Cardiac muscle cell (in vitro differentiated cells and primary cell): ENCODE measurements at places on chromosomes 11 and 22.

GRCh38 chr11:94771951-94772350 is 3.8 kb downstream of the AMOTL1 start:
- H3K36me3 ChIP-seq, result no peaks in the 10 kb centered on the region
- no peak overlapping the region for H3K27ac ChIP-seq
- no peak for DNase-seq
- no peak overlapping the region for H3K4me3 ChIP-seq
- H3K4me1 ChIP-seq, result no peaks in the 10 kb centered on the region
- H3K27me3 ChIP-seq, result peaks cover 47% of the 10 kb centered on the region

- H3K4me1 ChIP-seq, result peaks cover 29% of the 10 kb centered on the region
- H3K27ac ChIP-seq, result peak overlapping the region; percentile 85
- H3K4me3 ChIP-seq, result peak overlapping the region; percentile 90
- no peaks in the 10 kb centered on the region for H3K36me3 ChIP-seq
Observed at GRCh38 chr22:21866833-21867527, 465 bp downstream of the MAPK1 start.

- no peaks in the 10 kb centered on the region for H3K4me1 ChIP-seq
- H3K27me3 ChIP-seq, result no peaks in the 10 kb centered on the region
- H3K4me3 ChIP-seq, result no peak overlapping the region
- no peak overlapping the region for H3K27ac ChIP-seq
- H3K36me3 ChIP-seq, result no peaks in the 10 kb centered on the region
Observed at GRCh38 chr11:123976770-123977560, 616 bp downstream of the OR10S1 start.

DNA sequence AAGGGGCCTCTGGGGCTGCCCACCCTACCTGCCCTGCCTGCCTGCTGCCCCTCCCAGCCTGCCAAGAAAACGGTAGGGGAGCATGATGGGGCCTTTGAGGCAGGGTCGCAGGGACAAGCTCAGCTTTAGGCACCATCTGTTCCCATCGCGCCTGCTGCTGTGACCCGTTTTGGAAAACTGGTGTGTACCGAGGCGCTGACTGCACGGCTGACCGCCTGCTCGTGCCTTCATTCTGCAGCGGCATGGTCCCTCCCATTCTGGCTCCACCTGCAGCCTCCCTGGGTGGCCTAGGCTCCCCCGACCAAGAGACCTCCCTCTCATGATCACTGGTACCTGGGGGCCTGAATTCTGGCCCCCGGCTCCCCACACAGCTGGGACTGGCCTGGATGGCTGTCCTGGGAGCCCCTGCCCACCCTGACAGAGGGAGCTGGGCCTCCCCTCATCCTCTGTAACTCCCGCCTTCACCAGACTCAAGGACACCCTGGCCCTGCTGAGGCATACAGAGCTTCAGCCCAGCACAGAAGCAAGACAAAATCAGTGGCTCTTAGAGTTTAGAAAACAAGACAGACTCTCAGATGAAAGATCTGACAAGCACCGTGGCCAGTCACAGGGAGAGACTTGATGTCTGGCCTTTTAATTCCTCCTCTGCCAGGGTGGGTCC is 6.5 kb upstream of the MYRF start:
- H3K27me3 ChIP-seq, result no peaks in the 10 kb centered on the region
- H3K36me3 ChIP-seq, result no peaks in the 10 kb centered on the region
- DNase-seq, result no peak
- H3K4me1 ChIP-seq, result peaks cover 8% of the 10 kb centered on the region

DNA sequence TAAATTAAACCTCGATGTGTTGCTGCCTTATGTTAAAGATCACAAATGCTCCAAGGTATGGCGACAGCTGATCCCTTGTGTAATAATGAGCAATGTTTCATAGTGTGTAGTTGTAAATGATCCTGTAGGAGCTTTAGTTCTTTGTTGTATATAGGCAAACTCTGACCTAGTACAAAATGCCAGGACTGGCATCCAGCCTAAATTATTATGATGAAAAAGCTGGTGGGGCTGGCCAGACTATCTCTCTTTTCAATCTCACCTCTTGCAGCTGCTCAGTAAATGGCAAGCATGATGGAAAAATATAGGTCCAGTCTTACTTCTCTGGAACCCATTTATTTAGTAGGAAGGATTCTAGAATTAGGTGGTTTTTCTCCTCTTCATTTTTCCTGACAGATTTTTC is 345.1 kb upstream of the C11orf87 start:
- H3K4me3 ChIP-seq, result no peak overlapping the region
- H3K27ac ChIP-seq, result peak overlapping the region; percentile 64
- DNase-seq, result peak; percentile 32
- no peaks in the 10 kb centered on the region for H3K36me3 ChIP-seq
- peaks cover 16% of the 10 kb centered on the region for H3K4me1 ChIP-seq
- H3K27me3 ChIP-seq, result no peaks in the 10 kb centered on the region

DNA sequence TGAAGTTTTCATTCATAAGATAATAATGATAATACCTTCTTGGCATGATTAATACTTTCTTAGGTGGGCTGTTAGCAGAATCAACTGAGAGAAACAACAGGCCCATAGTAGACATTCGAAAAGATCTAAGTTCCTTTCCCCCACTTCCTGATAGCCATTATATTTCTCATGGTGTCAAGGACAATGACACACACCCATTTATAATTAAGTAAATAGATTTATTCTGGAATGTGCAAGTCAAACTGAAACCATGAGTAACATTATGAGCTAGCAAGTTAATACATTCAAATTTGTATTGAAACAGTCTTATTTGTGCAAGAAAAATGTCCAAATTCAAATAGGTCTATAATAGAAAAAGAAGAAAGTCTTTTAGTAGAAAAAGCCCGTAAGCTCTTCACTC is 301.1 kb downstream of the GUCY1A2 start:
- no peaks in the 10 kb centered on the region for H3K27me3 ChIP-seq
- H3K4me3 ChIP-seq, result no peak overlapping the region
- H3K36me3 ChIP-seq, result no peaks in the 10 kb centered on the region
- no peaks in the 10 kb centered on the region for H3K4me1 ChIP-seq
- DNase-seq, result no peak
- no peak overlapping the region for H3K27ac ChIP-seq

DNA sequence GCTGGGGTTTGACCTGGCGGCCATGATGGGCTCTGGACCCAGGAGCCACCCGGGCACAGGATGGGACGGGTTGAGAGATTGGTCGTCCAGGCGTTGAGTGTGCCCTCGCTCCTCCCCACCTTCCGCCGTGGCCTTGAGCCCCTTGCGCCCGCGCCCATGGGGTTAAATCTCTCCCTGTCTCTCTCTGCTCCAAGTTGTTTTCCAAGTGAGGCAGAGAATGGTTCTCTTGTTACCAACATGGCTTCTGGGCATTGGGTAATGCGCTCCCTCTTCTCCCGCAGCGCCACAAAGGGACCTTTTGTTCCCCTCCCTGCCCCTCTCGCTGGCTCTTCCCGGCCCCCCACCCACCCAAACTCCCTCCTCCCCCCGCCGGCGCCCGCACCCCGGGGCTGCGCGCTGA is 18.8 kb upstream of the PICK1 start:
- H3K4me3 ChIP-seq, result no peak overlapping the region
- H3K36me3 ChIP-seq, result no peaks in the 10 kb centered on the region
- H3K4me1 ChIP-seq, result peaks cover 4% of the 10 kb centered on the region
- no peak overlapping the region for H3K27ac ChIP-seq
- no peaks in the 10 kb centered on the region for H3K27me3 ChIP-seq
- DNase-seq, result no peak
